ENCODE measurements at places on chromosomes 12 and 14.

GRCh38 chr12:110965574-110965973 lies 45.2 kb upstream of the MYL2 start:
- DNase-seq = no peak

GRCh38 chr12:43992856-43993255 lies 157.0 kb downstream of the TMEM117 start:
- no peak for DNase-seq

- DNase-seq = no peak
Measured at GRCh38 chr12:108099073-108099472, 30.0 kb upstream of the WSCD2 start.

GRCh38 chr12:62211510-62211909 lies 48.7 kb upstream of the USP15 start:
- no peak for DNase-seq

- DNase-seq = no peak
Measured at GRCh38 chr12:102917026-102917787, at the start of gene PAH. TSS of gene PAH (minus strand) at chr12:102917244. CDS start at chr12:102917130, 114 bp downstream.

GRCh38 chr14:77714926-77715325 lies 7.0 kb downstream of the SLIRP start:
- no peak for DNase-seq

- no peak for DNase-seq
Measured at GRCh38 chr14:71355324-71356201, 448.3 kb downstream of the PCNX1 start.

- no peak for DNase-seq
Measured at GRCh38 chr14:70358631-70359030, 852 bp downstream of the COX16 start.

DNA sequence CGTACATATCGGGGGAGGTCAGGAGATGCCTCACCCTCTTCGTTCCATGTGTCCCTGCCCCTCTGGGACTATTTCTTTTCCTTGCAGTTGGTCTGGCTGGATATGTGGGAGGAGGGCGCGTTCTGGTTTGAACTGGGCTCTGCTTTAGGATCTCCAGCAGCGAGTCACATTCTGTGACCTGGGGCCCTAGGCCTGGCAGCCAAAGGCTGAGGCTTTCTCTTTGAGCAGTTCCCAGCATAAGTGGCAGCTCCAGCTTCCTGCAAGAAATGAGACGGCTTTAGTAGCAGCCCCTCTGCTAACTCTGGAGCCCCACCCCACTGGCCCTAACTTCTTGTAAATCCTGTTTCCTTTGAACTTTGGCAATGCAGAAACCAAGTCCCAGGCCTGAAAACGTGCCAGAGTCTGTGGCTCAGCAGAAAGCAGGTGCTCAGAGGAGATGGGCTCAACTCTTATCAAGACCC lies 274.8 kb downstream of the DPF3 start:
- DNase-seq = no peak

DNA sequence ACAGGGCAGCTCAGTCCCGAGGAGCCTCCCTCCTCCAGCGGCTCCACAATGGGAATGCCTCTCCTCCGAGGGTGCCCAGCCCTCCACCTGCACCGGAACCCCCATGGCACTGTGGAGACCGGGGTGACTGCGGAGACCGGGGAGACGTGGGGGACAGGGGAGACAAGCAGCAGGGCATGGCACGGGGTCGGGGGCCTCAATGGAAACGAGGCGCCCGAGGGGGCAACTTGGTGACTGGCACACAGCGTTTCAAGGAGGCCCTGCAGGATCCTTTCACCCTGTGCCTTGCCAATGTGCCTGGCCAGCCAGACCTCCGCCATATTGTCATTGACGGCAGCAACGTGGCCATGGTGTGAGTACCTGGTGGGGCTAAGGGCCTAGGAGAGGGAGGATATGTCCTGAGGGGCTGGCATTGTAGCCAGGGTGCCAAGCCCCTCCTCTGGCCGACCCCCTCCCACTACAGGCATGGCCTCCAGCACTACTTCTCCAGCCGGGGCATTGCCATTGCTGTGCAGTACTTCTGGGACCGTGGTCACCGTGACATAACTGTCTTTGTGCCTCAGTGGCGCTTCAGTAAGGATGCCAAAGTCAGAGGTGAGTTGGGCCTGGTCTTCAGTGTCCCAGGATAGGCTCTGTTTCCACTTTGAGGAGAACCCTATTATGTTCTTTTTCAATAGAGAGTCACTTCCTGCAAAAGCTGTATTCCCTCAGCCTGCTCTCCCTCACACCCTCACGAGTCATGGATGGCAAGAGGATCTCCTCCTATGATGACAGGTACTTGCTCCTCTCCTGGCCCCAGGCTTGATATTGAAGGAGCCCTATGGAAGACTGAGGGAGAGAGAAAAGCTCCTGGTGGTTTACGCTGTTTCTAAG lies 2.7 kb downstream of the KHNYN start:
- peak; percentile 92 for DNase-seq

GRCh38 chr14:59342516-59343484 lies 122.4 kb downstream of the GPR135 start:
- DNase-seq = no peak

GRCh38 chr12:22938323-22938722 lies 313.4 kb downstream of the ETNK1 start:
- DNase-seq = no peak

- no peak for DNase-seq
Measured at GRCh38 chr14:97380539-97380941, 583.4 kb downstream of the VRK1 start.

DNA sequence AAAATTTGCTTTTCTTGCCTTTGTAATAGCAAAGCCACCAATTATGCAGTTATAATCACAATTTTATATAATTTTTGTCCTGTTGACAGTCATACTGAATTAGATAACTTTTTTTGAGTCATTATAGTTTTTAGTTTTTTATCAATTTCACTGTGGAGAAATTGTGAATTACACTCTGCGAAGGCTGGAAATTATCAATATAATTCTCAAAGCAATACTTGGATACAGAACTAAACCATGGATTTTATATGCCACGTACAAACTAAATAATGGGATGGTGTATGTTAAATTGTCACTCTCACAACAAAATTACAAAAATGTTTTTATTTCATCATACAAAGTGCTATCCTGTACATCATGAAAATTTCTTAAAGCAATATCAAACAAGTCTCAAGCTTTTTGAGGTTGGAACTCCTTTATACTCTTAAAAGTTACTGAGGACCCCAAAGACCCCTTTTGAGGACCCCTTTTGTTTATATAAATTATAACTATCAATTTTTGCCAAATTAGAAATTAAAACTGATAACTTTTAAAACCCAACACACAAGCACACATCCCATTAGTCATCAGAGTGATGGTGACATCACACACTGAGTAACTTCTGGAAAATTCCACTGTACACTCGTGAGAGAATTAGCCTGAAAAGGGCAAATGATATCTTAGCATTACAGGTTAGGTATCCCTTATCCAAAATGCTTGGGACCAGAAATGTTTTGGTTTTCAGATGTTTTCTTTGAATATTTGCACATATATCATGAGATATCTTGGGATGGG lies 19.8 kb upstream of the AQP2 start:
- no peak for DNase-seq

DNA sequence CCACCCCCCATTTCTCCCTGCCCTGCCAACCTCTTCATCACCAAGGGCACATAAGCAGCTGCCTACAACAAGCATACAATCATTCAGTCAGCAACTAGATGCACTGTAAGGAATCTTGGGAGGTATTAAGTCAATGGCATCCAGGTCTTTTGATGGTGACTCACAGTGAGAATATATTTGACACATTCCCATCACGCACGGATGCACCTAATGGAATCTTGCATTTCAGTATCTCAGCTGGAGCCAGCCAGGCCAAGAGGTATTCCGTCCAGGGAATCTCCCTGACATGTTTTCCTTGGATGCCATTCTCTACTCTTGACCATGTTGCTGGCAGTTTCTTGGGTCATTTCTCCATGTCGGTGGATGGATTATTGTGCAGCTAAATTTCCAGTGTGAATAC lies 73.9 kb upstream of the CAPRIN2 start:
- DNase-seq = no peak

- no peak for DNase-seq
Measured at GRCh38 chr14:51203881-51204280, 36.2 kb upstream of the TMX1 start.

DNA sequence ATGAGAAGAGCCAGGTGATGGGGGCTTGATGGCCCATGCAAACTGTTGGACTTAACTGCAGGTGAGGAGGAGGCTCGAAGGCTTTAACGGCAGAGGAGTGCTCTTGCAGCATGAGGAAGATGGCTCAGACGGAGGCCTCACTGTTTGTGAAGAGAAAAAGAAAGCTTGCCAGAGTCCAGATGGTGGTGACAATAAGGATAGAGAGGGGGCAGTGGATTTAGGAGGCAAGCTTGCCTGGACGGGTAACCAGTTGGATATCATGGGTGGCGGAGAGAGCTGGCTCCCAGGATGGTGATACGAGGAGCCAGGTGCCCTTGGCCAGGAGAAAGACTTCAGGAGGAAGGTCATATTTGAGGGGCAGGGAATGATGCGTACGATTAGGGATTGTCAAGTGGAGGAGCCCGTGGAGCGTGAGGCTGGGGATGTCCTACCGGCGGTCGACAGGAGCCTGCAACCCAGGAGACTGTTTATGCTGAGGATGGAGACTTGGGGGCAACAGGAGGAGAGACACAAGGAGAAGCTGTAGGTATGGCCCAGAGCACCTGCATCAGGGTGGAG lies 71.8 kb downstream of the CACNA1C start:
- no peak for DNase-seq

DNA sequence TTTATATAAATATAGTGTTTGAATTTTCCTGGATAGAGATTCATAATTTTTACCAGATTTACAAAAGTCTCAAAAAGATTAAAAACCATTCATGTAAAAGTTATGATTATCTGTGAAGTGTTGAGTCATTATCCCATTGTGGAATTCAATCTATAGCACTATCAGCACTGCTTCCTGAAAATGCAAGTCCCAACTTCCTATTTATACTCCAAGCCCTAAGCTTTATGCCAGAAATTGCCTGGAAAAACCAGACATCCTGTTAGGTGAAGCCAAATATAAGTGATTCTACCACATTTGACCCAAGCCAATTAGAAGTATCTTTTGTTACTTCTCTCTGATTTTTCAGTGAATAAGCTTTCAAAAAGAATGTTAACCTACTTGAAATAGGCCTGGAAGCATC lies 129.1 kb downstream of the GPR135 start:
- no peak for DNase-seq

GRCh38 chr14:23171222-23171975 lies 12.1 kb downstream of the SLC7A8 start:
- no peak for DNase-seq

DNA sequence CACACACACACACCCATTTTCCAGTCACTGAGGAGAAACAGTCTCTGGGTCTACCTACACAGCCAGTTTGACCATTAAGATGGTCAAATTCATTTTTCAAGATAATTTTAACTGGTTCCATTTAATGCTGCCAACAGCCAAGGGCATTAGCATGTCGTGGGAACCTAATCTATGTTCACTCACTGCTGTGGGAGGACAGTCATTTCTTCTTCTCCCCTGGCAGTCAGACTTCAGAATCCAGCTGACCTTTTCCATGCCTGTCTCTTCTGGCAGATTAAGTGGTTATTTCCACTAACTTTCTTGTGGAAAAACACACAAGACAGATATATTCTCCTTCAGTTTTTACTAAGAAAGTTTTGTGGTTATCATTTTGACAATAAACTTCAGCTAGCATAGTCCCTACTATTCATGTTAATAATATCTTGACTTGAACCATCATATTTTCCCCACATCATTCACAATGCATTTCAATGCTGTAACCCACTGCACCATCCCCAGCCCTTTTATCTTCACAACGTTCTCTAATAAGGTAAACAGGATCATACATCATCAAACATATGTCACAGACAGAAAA lies 82.2 kb downstream of the DAD1 start:
- no peak for DNase-seq

- no peak for DNase-seq
Measured at GRCh38 chr14:21244544-21244943, 24.7 kb downstream of the HNRNPC start.

DNA sequence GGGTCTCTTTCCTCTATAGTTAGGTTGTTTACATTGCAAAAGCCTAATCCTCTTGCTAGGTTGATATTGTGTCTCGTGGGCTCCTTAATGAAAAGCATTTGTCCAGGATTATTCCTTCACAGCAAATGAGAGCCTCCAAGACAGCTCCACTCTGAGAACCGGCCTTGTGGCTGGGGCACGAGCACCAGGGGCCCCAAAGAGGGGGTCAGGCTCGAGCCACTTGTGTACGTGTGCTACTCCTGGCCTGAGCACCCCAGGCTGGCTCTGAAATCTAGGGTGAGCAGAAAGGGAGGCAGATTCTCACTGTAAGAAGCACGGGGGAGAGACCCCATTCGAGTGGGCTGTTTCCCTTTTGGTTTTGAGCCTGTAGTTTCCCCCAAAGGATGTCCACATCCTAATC lies 45.0 kb upstream of the FZD10 start:
- peak; percentile 19 for DNase-seq

DNA sequence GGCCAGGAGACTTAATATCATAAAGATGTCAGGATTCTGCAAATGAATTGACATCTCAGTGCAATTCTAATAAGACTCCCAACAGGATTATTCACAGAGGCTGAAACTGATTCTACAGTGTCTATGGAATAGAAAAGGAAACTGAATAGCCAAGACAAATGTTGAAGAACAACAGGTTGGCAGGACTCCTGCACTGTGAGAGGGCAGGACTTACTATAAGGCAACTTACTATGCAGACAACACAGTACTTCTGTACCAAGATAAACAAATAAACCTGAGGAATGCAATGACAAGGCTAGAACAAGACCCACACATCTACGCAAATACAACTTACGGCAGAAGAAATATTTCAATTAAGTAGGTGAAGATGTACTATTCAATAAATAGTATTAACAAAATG lies 132.2 kb upstream of the FKBP4 start:
- DNase-seq = no peak

- DNase-seq = no peak
Measured at GRCh38 chr14:70901269-70901668, 6.0 kb upstream of the PCNX1 start.

DNA sequence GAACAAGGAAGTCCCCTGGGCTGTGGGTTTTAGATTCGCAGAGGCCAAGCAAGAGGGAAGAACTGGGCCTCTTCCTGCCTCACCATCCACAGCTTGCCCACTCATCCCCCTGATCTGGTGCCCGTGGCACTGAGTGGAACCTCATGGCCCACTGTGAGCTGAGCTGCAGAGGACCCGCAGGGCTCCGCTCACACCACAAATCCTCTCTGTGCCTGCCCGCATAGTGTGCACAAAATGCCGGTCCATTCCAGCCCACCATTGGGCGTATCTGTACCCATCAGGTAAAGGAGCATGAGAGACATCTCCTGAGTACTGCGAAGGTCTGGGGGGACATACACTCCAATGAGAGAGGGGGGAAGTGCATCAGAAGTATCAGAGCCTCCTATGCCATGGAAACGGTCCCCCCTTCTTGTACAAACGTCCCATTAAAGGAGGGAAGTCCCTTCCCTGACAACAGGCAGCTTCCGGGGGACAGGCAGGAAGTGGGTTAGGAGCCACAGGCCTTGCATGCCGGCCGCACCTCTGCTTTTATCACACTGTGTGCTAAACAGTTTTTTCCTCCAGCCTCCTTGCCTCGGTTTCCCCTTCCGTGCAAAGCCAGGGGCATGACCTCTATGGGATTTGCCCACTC lies 309.4 kb upstream of the DIO3 start:
- DNase-seq = no peak
